D341Med (cell line): ENCODE measurements at places on chromosomes 7 and 10.

DNA sequence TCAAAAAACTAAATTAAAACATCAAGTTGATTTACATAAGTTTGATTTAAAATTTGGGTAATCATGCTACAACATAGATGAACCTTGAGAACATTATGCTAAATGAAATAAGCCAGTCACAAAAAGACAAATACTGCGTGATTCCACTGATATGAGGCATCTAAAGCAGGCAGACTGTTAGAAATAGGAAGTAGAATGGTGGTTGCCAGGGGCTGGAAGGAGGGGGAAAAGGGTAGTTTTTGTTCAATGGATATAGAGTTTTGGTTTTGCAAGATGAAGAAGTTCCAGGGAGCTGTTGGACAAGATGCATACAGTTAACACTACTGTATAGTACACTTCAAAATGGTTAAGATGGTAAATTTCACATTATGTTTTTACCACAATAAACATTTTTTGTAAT, 45.0 kb upstream of the IFRD1 start:
- no peak for DNase-seq

- peak; percentile 15 for DNase-seq
Measured at GRCh38 chr10:73601486-73601921, 10.4 kb upstream of the USP54 start.

DNA sequence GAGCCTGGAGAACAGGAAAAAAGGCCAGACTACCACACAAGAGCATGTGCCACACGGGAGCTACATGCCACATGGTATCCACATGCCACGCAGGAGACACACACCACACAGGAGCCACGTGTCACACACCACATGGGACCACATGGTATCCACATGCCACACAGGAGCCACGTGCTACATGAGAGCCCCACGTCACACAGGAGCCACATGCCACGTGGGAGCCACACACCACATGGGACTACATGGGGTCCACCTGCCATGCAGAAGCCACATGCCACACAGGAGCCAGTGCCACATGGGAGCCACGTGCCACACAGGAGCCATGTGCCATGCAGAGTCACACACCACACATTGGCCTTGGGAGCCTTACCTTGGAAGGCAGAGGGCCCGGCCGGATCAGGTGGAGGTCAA, 244.4 kb upstream of the PPP2R2D start:
- no peak for DNase-seq

- DNase-seq: no peak
Measured at GRCh38 chr10:34295142-34295548, 520.0 kb downstream of the PARD3 start.

- DNase-seq: no peak
Measured at GRCh38 chr7:142608630-142609428, 140.4 kb upstream of the PRSS1 start.

GRCh38 chr10:681670-682318, 7.7 kb downstream of the DIP2C start:
- no peak for DNase-seq

DNA sequence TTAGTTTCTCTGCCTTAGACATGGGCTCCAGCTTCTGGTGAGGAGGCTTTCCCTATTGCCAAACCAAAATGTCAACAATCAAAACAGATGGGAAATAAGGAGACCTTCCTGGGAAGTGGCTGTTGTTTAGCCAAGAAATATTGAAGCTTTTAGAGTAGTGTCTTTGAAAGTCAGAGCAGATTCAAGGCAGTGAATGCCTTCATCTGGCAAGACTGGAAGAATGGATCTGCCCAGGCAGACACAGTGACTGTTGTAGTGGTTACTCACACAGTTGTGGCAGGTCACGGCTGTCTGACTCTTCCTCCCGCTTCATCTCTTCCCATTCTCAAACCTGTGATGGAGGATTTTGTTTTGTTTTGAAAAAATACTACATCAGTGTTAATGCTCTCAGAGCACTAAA, 154.1 kb upstream of the ADO start:
- no peak for DNase-seq

- no peak for DNase-seq
Measured at GRCh38 chr10:55509168-55509567, 708.1 kb upstream of the PCDH15 start.
